Common myeloid progenitor, CD34-positive (primary cell): ENCODE measurements at places on chromosomes 12 and 14.

GRCh38 chr12:129550353-129550752, 353.5 kb downstream of the TMEM132D start:
- H3K36me3 ChIP-seq: no peaks in the 10 kb centered on the region
- DNase-seq: no peak
- H3K27me3 ChIP-seq: no peaks in the 10 kb centered on the region
- H3K4me1 ChIP-seq: no peaks in the 10 kb centered on the region
- no peak overlapping the region for H3K4me3 ChIP-seq
- H3K27ac ChIP-seq: no peak overlapping the region

DNA sequence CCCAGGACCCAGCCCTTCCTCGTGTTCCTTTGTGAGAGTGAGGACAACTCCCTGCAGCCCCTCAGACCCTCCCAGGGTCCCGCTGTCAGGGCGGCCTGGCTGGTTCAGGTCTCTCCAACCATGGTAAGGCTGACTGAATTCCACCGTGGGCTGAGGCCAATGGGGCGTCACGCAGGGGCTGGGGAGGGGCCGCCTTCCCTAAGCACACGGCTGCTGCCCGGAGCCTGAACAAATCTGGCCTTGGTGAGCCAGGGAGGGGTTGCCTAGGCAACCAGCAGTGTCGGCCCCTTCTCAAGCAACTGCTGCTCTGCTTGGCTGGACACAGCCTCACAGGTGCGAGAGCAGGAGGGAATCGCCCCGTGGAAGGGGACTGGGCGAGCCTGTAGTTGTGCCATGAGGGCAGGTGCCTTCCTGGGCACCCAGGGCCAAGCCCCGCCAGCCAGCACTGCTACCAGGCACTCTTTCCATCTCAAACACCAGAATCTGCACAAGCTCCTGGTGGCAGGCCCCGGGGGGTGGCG, 37.0 kb upstream of the GALNT9 start:
- no peaks in the 10 kb centered on the region for H3K4me1 ChIP-seq
- no peak for DNase-seq
- no peak overlapping the region for H3K4me3 ChIP-seq
- H3K27me3 ChIP-seq: peaks cover 2% of the 10 kb centered on the region

- DNase-seq: no peak
- H3K27me3 ChIP-seq: no peaks in the 10 kb centered on the region
- H3K4me1 ChIP-seq: no peaks in the 10 kb centered on the region
- H3K27ac ChIP-seq: no peak overlapping the region
These were observed 249.2 kb downstream of the C12orf50 start for GRCh38 chr12:87779858-87780498.

DNA sequence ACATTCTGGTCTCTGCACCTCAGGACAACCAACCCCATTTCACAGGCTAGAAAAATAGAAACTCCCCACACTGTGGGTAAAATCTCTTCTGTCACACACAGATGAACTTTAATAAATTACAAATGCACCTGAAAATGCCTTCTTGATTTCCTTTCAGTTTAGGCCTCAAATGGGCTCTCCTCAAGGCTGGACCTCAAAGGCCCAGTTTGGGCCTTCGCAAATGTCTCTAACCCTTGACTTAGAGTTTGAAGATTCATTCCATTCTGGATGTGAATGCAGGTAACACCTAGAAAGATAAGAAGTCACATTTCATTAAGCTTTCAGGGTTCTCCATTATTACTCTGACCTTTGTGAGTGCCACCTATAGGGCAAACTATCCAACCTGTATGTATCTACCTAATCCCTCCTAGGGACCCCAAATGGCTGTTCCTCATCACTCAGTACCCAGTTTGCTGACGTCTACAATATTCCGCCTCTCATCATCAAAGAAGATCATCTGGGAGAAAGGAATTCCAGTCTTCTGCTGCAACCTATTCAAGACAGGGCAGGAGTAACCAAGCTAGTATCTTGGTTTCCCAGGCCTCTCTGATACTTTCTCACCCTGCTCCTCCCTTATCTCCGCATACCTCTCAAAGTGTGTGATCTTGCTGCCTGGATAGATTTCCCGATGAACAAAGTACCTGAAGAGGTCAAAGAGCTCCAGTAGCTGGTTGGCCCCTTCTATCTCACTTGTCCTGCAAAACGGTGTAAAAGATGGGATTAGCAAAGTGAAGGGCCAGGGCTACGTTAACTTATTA, 776 bp upstream of the CHMP4A start:
- H3K4me3 ChIP-seq: no peak overlapping the region
- peaks cover 25% of the 10 kb centered on the region for H3K36me3 ChIP-seq
- DNase-seq: no peak
- no peaks in the 10 kb centered on the region for H3K27me3 ChIP-seq

- no peak overlapping the region for H3K4me3 ChIP-seq
- no peaks in the 10 kb centered on the region for H3K36me3 ChIP-seq
- H3K27ac ChIP-seq: no peak overlapping the region
- H3K27me3 ChIP-seq: no peaks in the 10 kb centered on the region
- no peak for DNase-seq
These were observed 227.1 kb downstream of the TRHDE start for GRCh38 chr12:72499244-72499643.

DNA sequence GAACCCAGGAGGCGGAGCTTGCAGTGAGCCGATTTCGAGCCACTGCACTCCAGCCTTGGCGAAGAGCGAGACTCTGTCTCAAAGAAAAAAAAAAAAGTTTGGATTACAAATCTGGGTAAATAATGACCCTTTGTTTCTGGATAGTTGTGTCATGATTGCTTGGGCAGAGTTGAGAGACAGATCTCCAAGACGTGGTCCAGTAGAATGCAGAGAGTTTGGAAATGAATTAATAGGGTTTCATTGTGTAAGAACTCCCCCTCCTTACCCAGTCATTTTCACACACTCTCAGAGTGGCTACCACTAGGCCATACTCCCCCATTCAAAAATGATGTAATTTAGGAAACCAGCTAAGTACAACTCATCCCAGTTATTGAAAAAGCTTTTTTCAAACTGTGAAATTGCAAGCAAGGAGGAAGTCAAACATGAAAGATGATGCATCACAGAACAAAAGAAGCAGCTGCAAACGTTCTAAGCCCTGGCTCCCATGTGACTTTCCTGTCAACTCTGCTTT, 1331.9 kb downstream of the AACS start:
- no peak overlapping the region for H3K4me3 ChIP-seq
- no peak for DNase-seq
- H3K27me3 ChIP-seq: no peaks in the 10 kb centered on the region
- no peaks in the 10 kb centered on the region for H3K36me3 ChIP-seq
- no peaks in the 10 kb centered on the region for H3K4me1 ChIP-seq

DNA sequence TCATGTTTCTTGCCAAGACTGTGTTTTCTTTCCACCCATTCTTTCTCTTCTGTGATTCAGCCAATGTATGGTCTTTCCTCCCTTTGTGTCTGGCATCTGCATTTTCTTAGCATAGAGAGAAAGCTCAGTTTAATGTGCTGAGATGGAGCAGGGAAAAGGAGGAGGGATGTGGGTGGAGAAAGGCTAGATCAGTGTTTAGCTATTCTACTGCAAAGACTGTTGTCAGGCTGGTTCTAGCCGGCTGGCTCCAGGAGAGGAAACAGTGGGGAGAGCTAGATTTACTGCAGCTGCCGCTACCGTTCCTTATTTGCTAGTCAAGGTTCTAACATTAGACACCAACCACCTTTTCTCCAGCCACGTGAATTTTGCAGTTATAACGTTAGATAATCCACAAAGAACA, 5.2 kb upstream of the RIMKLB start:
- H3K27ac ChIP-seq: no peak overlapping the region
- H3K36me3 ChIP-seq: no peaks in the 10 kb centered on the region
- H3K27me3 ChIP-seq: no peaks in the 10 kb centered on the region

DNA sequence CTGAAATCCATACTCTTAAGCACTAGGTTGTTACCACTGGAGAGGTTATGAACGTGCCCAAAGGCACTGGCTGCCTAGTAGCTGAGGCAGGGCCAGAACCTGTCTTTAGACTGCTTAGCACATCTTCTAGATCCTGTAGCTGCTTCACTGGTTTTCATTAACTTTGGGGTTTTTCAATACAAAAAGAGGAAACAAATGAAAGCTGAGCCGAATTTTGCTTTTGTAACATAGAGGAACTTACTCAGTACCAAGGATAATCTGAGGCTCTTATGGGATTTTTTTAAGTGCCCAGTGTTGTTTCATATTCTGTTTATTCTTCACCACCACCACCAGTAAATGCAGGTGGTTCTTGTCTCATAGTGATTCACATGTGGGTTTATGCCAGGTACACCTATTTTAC, 396.1 kb downstream of the RAD51B start:
- no peaks in the 10 kb centered on the region for H3K27me3 ChIP-seq
- H3K4me1 ChIP-seq: peaks cover 13% of the 10 kb centered on the region
- peak; percentile 74 for DNase-seq
- no peak overlapping the region for H3K27ac ChIP-seq

DNA sequence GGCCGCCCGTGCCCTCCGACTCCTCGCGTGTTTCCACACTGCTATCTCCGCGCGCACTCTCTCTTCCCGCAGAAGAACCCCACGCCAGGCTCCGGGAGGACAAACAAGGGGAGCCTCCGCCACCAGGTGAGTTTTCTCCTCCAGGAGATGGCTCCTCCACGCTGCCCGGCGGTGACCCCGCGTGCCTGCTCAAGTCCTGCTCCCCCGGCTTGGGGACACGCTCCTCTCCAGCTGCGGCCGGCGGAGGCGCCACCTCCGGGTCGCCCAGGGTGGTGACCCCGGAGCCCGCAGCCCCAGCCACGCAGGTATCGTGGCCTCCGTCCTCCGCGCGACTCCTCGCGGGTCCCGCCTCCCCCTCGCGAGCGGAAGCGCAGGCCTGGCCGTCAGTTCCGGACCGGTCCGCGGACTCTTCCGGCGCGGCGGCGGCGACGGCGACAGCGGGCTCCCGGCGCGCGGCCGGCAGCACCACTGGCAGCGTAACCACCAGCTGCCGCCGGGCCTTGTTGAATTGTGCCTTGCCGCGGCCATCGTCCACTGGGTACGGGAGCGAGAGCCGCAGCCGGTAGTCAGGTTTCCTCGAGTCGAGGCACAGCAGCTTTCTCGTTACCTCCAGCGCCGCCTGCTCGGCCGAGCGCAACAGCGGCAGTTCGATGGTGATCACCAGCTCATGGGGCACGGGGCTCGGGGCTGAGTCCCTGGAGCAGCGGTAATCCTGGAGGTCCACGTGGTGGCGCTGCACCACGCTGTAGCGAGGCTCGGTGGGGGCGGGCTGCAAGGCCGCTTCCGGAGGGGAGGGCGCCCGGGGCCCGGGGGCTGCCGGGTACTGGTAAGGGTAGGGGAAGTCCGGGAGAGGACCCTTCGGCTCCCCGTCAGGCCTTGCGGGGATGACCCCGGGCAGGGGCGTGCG, 1.2 kb downstream of the DNAAF2 start:
- peaks cover 4% of the 10 kb centered on the region for H3K36me3 ChIP-seq
- H3K4me1 ChIP-seq: peaks cover 28% of the 10 kb centered on the region
- peak overlapping the region; percentile 90 for H3K27ac ChIP-seq
- peak; percentile 98 for DNase-seq

DNA sequence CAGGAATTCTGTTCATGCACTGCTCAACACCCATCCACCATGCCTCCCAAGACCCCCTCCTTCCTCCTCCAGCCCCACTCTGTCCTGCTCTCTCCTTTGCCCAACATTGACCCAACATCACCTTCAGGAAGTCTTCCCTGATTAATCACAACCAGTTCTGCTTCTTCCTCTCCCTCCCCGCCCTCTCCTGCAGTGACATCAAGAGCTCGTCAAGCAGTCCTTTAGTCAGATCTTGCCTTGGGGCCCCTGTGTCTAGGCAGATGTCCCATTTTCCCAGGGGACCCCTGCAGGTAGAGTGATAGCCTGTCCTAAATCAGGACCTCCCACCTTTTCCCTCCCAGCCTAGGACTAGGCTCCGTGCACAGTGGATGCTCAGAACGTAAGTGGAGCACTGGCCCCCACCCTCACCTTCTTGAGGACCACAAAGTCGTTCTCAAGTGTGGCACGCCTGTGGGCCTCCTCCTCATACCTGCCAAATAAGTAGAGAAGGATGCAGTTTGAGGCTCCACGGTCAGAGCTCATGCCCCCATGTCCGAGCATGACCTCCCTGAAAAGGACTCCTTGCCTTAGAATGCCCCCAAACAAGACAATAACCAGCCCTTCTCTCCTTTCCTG, 2.3 kb downstream of the KRT78 start:
- no peak overlapping the region for H3K4me3 ChIP-seq
- no peak for DNase-seq
- H3K36me3 ChIP-seq: no peaks in the 10 kb centered on the region
- H3K27ac ChIP-seq: no peak overlapping the region
- H3K4me1 ChIP-seq: no peaks in the 10 kb centered on the region

- no peak overlapping the region for H3K4me3 ChIP-seq
- no peak for DNase-seq
- no peak overlapping the region for H3K27ac ChIP-seq
- H3K36me3 ChIP-seq: no peaks in the 10 kb centered on the region
- no peaks in the 10 kb centered on the region for H3K27me3 ChIP-seq
- H3K4me1 ChIP-seq: peaks cover 4% of the 10 kb centered on the region
These were observed 22.3 kb downstream of the SYT1 start for GRCh38 chr12:78886719-78887407.

DNA sequence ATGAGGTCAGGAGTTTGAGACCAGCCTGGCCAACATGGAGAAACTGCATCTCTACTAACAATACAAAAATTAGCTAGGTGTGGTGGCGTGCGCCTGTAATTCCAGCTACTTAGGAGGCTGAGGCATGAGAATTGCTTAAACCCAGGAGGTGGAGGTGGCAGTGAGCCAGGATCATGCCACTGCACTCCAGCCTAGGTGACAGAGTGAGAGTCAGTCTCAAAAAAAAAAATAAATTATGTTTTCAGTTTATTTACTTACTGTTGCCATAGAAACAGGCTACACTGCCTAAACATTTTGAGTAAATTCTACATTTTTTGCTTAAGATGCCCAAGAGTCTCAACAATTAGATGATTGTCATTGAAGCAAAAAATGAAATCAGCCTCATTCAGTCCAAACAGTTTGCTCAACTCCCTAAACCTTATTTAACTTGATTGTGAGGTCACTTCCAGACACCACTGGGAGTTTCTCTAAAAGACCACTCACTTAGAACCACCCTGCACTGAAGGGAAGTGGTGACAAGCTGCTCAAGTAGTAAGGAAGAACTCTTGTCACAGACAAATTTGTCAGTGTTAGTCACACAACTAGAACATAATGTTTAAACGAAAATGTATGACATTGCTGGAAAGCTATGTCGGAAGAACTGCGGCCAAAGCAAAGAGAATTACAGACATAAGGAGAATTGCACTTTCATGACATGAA, 9.8 kb upstream of the GNPNAT1 start:
- DNase-seq: peak; percentile 82
- H3K27me3 ChIP-seq: no peaks in the 10 kb centered on the region
- no peaks in the 10 kb centered on the region for H3K36me3 ChIP-seq
- peak overlapping the region; percentile 82 for H3K27ac ChIP-seq

DNA sequence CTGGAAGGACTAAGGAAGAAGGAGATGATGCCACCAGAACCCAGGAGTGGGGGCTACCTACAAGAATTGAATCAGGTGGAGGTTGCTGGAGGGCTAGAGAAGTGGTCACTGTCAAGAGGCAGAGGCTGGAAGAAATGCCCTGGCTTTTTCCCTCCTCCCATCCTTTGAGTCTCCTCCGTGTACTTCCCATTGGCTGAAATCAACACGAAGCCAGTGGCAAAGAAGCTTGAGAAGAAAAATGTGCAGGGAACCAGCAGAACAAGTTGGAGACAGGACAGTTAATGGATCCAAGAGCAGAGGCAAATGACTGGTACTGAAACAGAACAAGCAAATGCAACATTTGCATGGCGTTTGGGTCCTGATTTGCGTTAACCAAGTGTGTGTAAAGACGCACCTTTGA, 9.1 kb upstream of the FBLN5 start:
- H3K27ac ChIP-seq: no peak overlapping the region
- H3K4me1 ChIP-seq: no peaks in the 10 kb centered on the region
- H3K36me3 ChIP-seq: no peaks in the 10 kb centered on the region
- no peak overlapping the region for H3K4me3 ChIP-seq
- no peak for DNase-seq
- H3K27me3 ChIP-seq: no peaks in the 10 kb centered on the region
